Activated CD4-positive, alpha-beta T cell treated with anti-CD3 and anti-CD28 coated beads, Interleukin-2, amount 10 ng/mL, durations not matched to agents 7 days and 5 days (primary cell): ENCODE measurements at places on chromosomes 7 and 10.

DNA sequence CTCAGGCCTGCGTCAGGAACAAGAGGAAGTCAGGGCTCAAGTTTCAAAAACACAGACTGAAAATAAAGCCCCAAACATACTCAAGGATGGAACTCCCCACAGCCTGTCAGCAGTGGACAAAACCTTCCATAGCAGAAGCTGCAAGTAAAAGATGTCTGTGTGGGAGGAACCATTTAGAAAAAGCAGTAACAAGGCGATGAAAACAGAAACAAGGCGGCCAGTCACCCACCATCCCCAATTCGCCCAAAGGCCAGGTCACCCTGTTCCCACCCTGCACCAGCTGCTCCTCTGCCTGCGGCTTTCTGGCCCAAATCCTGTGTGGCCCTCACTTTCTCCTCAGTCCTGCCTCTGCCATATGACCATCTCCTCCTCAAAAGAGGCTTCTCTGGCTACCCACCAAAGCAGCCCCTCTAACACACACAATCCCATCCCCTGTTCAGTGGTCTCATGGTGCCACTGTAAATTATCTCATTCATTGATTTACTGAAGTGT, 27.8 kb downstream of the KCNMA1 start:
- no peak for DNase-seq

DNA sequence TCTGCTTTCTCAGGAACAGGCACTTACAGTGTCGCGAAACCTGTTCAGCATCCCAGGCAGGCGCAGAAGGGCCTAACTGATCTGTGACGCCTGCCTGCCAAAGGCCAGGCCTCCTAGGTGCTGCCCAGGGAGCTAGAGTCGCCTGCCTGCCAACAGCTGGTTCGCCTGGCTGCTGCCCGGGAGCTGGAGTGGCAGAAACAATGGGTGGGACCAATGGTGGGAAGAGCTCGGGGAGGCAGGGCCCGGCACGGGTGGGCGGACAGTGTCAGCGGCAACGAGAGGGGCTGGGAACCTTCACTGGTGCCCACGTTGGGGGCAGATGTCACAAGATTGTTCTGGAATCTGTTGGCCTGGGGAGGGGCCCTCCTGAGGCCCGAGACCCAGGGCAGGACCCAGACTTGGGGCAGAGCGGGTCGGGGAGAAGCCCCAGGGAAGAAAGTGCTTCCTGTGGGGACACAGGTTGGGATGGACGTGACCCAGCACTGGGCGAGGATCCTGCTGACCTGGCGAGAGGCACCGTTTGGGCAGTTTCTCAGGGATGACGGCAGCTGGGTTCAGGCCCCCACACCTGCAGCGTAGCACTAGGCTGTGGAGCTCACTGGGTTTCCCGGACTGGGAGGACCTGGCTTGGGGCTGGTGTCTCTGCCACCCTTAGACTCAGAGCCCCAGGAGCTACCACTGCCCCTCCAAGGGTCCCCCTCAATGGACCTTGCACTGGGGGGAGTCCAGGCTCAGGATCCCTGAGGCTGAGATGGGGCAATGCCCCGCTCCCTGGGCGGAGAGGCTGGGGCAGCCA, 181.8 kb downstream of the ELFN1 start:
- DNase-seq: no peak

DNA sequence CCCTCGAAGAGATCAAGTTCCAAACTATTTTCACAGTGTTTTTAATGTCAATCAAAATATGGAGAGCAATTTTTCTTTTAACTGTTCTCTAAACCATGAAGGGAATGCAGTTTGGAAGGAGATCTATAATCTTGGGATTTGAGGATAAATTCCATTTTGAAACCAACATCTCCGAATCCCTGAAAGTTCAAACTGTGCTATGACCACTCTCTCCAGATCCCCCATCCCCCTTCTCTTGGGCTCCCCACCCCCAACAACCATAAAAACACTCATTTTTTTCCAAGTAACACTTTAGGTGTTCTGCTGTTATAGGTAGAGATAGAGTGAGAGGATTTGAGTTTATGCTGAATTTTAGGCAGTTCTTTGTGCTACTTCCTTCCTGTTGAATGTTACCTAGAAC, 1.7 kb downstream of the CALD1 start:
- no peak for DNase-seq

GRCh38 chr7:42235741-42236161, 1.3 kb downstream of the GLI3 start:
- DNase-seq: no peak

- no peak for DNase-seq
Observed at GRCh38 chr7:110645616-110646015, 445.3 kb upstream of the LRRN3 start.

GRCh38 chr7:135179321-135179925, 8.9 kb upstream of the CYREN start:
- no peak for DNase-seq

DNA sequence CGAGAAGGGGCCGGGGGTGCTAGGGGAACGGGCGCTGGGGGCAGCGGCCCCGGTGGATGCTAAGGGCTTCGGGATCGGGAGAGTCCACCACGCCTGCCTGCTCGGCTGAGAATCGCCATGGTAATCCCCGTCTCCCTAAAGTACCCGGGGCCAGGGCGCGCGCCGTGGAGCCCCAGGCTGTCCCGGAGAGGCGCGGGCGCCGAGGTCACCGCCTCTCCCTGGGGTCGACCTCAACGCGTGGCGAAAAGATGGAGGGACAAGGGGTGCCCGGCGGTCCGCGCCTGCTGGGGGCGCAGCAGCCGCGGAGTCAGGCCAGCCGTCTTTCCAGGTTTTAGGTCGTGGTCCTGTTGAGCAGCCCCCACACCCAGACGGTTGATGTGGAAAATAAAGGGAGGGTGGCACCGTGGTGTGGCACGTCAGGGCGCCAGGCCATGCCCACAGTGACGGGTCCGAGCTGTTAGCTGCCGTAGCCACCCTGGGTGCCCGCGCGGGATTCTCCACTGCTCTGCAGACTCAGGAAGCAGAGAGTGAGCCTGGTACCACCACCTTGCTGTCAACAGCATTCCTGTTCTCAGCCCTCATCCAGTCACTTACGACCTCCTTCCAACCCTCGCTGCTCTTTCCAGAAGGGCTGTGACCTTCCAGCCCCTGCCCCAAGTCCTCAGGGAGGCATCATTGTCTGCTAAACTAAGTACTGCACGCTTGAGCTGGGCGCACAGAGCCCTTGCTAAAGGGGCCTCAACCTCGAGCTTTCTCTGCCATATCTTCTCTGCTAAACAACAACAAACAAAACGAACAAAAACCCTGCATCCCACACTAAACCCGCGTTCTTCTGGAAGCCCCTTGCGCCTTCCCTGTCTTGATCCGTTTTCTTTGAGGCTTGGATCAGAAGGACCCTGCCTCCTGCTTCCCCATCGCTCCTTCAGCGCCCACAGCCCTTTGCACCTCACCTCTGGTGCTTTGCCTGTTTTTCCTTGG, 666 bp downstream of the SMKR1 start:
- DNase-seq: no peak

DNA sequence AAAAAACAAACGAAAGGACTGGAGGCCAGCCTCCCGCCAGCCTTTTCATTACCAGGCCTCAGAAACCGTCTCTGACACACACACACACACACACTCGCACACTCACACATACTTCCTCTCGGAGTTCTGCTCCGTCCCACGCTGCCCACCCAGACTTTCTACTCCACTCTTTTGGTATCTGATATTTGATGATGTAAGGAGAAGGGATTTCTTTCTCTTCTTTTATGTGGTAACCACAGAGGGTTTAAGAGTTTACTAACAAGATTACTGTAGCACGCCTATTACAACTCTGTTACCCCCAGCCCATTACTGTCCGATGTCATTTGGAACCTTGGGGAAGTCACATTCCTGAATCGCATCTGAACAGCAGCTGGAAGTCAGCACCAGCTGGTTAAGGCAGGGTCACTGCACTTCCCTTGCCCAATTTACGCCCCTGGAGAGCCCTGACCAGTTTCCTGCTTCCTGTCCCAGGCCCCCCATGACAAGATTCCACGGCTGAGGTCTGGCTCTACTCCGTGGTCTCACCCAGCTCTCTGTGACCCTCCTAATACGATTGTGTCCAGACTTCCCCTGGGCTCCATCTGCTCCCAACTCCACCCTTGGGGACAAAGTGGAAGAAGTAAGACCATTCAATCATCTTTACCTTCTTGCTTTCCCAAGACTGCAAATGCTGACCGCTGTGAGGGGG, 1.1 kb downstream of the DENND2A start:
- DNase-seq: no peak
